Neural crest cell (in vitro differentiated cells): ENCODE measurements at places on chromosomes 16 and 17. TPM values are rescaled to one million over a fixed set of nuclear protein-coding genes. Genes with fewer than 3 reads are reported as not detected.

GRCh38 chr17:49404361-49404760 lies 10.3 kb downstream of the PHB1 start:
- no peak for DNase-seq

GRCh38 chr17:8435245-8436168 lies at the start of gene NDEL1:
Gene NDEL1 (plus strand): TSS chr17:8435884. CDS start chr17:8444272, 8,388 bp downstream.
- DNase-seq: peak; percentile 98

DNA sequence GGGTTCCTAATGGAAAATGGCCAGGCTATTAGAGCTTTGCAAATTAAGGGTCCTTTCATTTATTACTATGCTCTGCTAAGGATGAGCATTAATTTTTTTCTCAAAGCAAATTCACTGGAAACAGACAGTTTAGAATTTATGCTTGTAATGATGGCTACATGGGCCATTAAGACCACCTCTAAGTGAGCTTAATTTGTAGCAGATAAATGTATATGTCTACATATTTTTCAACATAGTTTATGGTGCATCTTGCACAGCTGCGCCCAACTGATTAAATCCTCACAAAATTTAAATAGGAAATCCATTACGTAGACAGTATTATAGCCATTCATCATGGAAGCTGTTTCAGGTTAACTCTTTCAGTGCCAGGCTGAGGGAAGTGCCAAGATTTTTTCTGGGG lies 220.9 kb downstream of the CBLN1 start:
- no peak for DNase-seq

The KRT25 gene
- not detected in 2 replicates for total RNA-seq

The CAVIN1 gene
- total RNA-seq: 0.09 and 0.14 TPM in 2 replicates
